Vagina (tissue), 2 donors: ENCODE measurements at places on chromosomes 4 and X.

GRCh38 chr4:73646117-73646516 is 25.9 kb upstream of the RASSF6 start:
- no peak for DNase-seq

- no peak for DNase-seq
These were observed 4.2 kb upstream of the ZNF157 start for GRCh38 chrX:47366041-47366722.

DNA sequence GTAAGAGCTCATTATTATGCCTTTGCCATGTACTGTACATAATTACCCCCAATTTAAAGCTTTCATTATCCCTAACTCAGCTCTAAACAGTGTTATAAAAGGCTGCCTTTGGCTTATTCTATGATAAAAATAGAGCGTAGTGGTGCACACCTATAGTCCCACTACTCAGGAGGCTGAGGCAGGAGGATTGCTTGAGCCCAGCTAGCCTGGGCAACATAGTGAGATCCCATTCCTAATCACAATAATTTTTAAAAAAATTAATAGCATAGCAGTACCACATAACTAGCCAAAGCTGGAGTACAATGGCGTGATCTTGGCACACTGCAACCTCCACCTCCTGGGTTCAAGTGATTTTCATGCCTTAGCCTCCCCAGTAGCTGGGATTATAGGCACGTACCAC is 112.4 kb downstream of the PDS5A start:
- DNase-seq = no peak

GRCh38 chr4:132203618-132204017 is 945.5 kb upstream of the PCDH10 start:
- DNase-seq = no peak

DNA sequence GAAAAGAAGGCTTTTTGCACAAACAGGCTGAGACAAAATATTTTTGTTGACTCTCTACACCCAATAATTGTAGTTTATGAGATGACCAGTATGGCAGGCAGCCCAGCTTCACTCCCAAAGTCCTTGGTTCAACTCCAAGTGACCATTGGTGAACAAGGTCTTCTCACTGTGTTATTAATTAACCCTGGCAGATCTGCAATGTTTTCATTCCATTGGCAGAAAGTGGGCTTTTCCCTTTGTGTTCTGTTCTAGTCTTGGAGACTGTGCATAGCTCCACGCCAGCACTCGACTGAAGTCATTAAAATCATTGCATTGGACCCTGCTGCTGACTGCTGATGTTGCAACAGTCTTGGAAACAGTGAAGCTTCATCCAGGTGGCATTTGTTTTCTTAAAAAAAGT is 277.3 kb upstream of the HAND2 start:
- DNase-seq = no peak
